ENCODE measurements at places on chromosomes 11 and 22. TPM values are rescaled to one million over a fixed set of nuclear protein-coding genes. Genes with fewer than 3 reads are reported as not detected.

The IRAG1 gene
- 1.5 TPM for total RNA-seq

The RASL10A gene
- 1.5 TPM for total RNA-seq

The ATG2A gene
- total RNA-seq: 30.8 TPM

The CRKL gene
- total RNA-seq: 78.1 TPM

The JAM3 gene
- total RNA-seq: 6.3 TPM

The TEAD1 gene
- 91.8 TPM for total RNA-seq

The GSTT2B gene
- not detected for total RNA-seq

- H3K36me3 ChIP-seq: peaks cover 16% of the 10 kb centered on the region
- H3K4me3 ChIP-seq: peak overlapping the region; percentile 46
- H3K27me3 ChIP-seq: peaks cover 11% of the 10 kb centered on the region
- peak overlapping the region; percentile 38 for H3K27ac ChIP-seq
- peaks cover 26% of the 10 kb centered on the region for H3K4me1 ChIP-seq
- DNase-seq: no peak
These were observed 76.9 kb downstream of the KCNJ1 start for GRCh38 chr11:128790196-128790595.

DNA sequence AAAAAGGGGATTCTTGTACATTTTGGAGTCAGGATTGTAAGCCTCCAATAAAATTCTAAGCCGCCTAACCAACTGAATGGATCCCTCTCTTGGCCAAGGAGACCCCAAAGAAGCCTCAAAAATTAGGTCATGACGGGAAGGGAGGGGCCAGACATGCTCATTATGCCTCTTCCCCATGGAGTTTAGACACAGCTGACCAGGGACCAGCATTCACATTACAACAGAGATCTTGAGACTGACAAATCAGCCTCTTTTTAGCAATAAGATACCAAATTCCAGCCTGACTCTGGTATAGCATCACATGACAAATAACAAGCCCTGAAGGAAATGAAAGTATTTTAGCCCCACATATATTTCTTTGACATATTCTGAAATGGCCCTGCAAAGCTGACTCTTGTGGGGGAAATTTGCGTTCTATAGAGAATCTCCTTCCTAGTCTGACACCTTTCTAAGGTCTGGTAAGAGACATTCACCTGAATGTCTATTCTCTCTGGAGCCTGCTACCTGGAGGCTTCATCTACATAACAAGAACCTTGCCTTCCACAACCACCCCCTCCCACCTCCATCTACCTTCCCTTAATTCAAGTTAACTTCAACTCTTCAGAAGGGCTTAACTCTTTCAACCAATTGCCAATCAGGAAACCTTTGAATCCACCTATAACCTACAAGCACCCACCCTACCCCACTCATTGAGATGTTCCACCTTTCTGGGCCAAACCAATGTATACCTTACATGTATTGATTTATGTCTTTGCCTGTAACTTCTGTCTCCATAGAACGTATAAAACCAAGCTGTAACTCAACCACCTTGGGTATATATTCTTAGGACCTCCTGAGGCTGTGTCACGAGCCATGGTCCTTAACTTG lies 10.3 kb downstream of the GAL start:
- H3K4me1 ChIP-seq: peaks cover 10% of the 10 kb centered on the region
- H3K36me3 ChIP-seq: no peaks in the 10 kb centered on the region
- peaks cover 37% of the 10 kb centered on the region for H3K27me3 ChIP-seq
- DNase-seq: no peak
- H3K27ac ChIP-seq: no peak overlapping the region

- DNase-seq: no peak
- H3K4me3 ChIP-seq: no peak overlapping the region
- no peaks in the 10 kb centered on the region for H3K36me3 ChIP-seq
These were observed 60.2 kb downstream of the PDE2A start for GRCh38 chr11:72613977-72614376.

- H3K27me3 ChIP-seq: peaks cover 6% of the 10 kb centered on the region
- DNase-seq: no peak
- no peak overlapping the region for H3K4me3 ChIP-seq
- H3K4me1 ChIP-seq: peaks cover 21% of the 10 kb centered on the region
These were observed 55.9 kb downstream of the ENDOD1 start for GRCh38 chr11:95145430-95146060.

DNA sequence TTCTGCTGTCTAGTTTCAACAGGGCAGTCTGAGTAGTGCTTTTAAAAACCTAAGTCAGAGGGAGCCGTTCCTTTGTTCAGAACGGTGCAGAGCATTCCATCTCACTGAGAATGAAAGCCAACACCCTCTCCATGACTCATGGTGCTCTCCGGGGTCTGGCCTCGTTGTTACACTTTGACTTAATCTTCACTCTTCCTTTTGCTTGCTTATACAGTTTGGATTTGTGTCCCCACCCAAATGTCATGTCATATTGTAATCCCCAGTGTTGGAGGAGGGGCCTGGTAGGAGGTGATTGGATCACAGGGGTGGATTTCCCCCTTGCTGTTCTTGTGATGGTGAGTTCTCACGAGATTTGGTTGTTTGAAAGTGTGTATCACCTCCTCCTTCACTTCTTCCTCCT lies 292.2 kb downstream of the ST3GAL4 start:
- H3K27me3 ChIP-seq: peaks cover 3% of the 10 kb centered on the region
- H3K4me1 ChIP-seq: peaks cover 11% of the 10 kb centered on the region
- peak overlapping the region; percentile 61 for H3K27ac ChIP-seq

- no peaks in the 10 kb centered on the region for H3K27me3 ChIP-seq
- peaks cover 15% of the 10 kb centered on the region for H3K36me3 ChIP-seq
- no peak for DNase-seq
- peak overlapping the region; percentile 79 for H3K4me3 ChIP-seq
- H3K4me1 ChIP-seq: peaks cover 47% of the 10 kb centered on the region
These were observed 97.7 kb downstream of the MPPED2 start for GRCh38 chr11:30488304-30488998.

GRCh38 chr11:69173925-69174581 lies 18.3 kb downstream of the SMIM38 start:
- H3K36me3 ChIP-seq: no peaks in the 10 kb centered on the region
- no peaks in the 10 kb centered on the region for H3K27me3 ChIP-seq
- H3K4me3 ChIP-seq: no peak overlapping the region
- peaks cover 7% of the 10 kb centered on the region for H3K4me1 ChIP-seq
- DNase-seq: no peak

DNA sequence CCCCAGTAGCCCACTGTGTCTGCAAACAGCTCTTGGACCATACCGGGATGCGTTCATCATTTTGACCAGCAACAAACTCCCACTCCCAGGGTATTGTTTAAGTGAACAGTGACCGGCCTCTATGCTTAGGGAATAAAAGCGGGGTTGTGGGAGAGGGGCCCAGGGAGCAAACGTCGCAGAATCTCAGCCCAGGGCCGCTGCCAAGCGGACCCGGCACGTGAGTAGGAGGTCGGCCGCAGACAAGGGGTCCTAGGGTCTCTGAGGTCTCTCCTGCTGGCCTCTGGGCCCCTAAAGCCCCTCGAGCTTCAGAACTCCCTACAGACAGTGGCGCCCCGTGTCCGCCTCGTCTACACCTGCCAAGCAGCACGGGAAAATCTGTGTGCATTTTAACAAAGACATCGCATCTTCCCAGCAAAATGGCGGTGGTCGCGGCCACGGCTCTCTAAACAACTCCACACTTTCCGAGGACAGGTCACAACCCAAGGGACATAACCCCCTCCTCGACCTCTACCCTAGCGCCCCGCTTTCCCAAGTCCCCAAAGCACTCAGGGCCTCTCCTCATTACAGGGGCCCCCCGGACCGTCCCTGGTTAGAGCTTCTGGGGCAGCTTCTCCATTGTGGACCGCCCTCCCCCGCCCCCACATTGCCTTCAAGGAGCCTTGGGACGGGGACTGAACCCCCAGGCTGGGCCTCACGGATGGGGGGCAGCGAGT lies 3.9 kb upstream of the GCAT start:
- H3K4me3 ChIP-seq: peak overlapping the region; percentile 89
- DNase-seq: no peak
- peaks cover 3% of the 10 kb centered on the region for H3K27me3 ChIP-seq
- H3K36me3 ChIP-seq: no peaks in the 10 kb centered on the region
- peak overlapping the region; percentile 86 for H3K27ac ChIP-seq
- H3K4me1 ChIP-seq: peaks cover 32% of the 10 kb centered on the region

DNA sequence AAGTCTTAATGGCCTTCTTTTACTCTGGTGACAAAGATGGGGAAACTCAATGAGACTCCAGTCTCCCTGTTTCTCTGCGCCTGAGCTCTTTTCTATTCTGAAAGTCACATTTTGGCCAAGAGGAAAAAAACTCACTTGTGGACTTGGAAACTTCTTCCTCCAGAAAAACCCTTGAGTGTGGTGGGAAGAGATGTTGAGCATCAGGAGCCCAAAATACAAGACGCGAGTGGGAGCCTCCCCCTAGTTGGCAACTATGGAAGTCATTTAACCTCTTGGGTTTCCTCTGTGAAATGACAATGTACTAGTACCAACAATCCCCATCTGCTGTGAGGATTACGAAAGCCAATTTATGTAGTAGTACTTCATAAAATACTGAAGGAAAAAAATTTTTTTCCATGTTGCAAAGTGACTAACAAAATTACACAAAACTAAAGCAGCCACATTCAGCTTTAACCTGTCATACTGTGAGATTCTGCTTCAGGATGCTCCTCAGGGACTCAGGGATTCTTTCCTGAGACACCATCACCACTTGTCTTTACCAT lies 524 bp upstream of the SLC25A17 start:
- H3K4me3 ChIP-seq: peak overlapping the region; percentile 96
- peak overlapping the region; percentile 77 for H3K27ac ChIP-seq
- peaks cover 22% of the 10 kb centered on the region for H3K4me1 ChIP-seq
- H3K27me3 ChIP-seq: no peaks in the 10 kb centered on the region

DNA sequence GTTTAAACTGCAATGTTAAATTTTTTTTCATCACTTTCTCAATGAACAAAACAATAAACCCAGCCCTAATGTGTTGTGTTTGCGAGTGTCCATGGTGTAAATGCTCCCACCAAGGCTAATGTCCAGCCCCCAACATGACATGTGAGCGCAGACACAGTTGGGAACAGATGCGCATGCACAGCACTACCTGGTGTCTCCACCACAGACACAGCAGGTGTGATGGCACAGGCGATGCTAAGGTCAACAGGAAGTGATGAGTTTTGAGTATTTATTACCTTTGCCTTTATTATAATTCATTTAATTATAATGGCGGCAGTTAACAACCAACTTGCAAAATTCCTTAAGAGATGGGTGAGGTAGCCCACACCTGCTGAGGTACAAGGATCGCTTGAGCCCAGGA lies 42.9 kb downstream of the MICAL3 start:
- peaks cover 4% of the 10 kb centered on the region for H3K36me3 ChIP-seq
- no peak for DNase-seq
- H3K27ac ChIP-seq: no peak overlapping the region
- no peaks in the 10 kb centered on the region for H3K27me3 ChIP-seq
- no peak overlapping the region for H3K4me3 ChIP-seq
- peaks cover 11% of the 10 kb centered on the region for H3K4me1 ChIP-seq

GRCh38 chr11:4134806-4135205 lies 40.2 kb downstream of the RRM1 start:
- H3K4me3 ChIP-seq: no peak overlapping the region
- H3K36me3 ChIP-seq: peaks cover 47% of the 10 kb centered on the region
- H3K27ac ChIP-seq: peak overlapping the region; percentile 17
- peaks cover 5% of the 10 kb centered on the region for H3K4me1 ChIP-seq

- H3K4me3 ChIP-seq: no peak overlapping the region
- no peak overlapping the region for H3K27ac ChIP-seq
- no peak for DNase-seq
- H3K36me3 ChIP-seq: no peaks in the 10 kb centered on the region
- no peaks in the 10 kb centered on the region for H3K4me1 ChIP-seq
These were observed 161.6 kb upstream of the GUCY1A2 start for GRCh38 chr11:107179829-107180228.

DNA sequence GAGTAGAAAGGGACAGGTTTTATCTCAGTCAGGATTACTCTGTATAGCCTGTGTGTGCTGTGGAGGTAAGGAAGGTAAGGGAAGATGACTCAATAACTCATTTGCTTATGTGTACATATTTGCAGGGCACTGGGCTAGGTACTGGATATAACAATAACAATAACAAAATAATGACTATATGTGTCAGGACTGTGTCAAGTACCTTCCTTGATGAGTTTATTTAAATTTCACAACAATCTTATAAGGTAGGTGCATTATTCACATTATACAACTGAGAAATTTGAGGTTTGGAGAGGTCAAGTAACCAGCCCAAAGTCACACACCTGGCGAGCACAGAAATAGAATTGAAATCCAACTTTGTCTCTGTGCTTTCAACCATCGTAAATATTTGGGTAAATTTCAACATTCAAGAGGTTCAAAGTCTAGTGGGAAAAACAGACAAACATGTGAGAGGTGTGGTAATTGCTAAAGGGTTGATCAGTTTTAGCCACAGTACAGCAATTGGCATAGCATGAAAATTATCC lies 131.8 kb downstream of the APIP start:
- H3K4me1 ChIP-seq: peaks cover 4% of the 10 kb centered on the region
- no peak overlapping the region for H3K4me3 ChIP-seq

DNA sequence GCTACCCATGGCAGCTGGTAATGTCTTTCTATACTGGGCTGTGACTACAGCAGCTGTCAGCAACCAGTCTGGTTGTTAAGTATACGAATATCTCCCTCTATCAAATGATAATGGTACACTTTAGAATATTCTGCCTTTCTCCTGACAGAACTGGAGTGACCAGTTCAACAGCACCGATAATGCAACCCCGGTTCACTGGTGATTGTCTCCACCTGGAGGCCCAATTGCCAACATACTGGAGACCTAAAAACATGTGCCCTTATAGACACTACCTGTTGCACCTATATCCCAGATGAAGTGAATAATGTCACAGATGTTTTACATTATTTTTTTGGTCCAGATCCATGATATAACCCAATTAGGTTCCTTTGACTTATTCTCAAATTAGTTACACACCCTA lies 21.1 kb downstream of the OR5P2 start:
- no peak overlapping the region for H3K4me3 ChIP-seq
- no peaks in the 10 kb centered on the region for H3K27me3 ChIP-seq
- no peaks in the 10 kb centered on the region for H3K4me1 ChIP-seq
- no peak overlapping the region for H3K27ac ChIP-seq

DNA sequence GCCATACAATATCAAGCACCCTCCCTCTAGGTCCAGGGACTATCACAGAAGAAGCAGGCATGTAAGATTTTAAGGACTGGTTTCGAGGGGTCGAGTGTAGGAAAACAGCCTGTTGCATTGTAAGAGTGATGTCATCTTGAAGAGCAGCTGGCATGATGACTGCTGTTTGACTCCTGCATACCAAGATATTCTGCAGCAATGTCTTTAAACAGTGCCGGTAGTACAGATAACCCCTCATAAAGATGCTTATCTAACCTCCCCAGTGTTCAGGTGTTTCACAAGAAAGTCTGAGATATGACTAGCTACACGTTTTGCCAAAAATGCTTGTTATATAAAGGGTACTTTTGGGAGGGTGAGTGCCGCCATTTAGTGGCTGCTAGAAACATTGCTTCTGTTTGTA lies 12.0 kb downstream of the FAM111A start:
- no peaks in the 10 kb centered on the region for H3K36me3 ChIP-seq
- peaks cover 3% of the 10 kb centered on the region for H3K27me3 ChIP-seq
- no peak overlapping the region for H3K4me3 ChIP-seq
- no peak for DNase-seq
- H3K4me1 ChIP-seq: no peaks in the 10 kb centered on the region

- H3K36me3 ChIP-seq: no peaks in the 10 kb centered on the region
- no peak overlapping the region for H3K4me3 ChIP-seq
- DNase-seq: no peak
- H3K27ac ChIP-seq: no peak overlapping the region
These were observed 852.6 kb downstream of the TBC1D22A start for GRCh38 chr22:47615051-47615450.
